Occipital lobe (tissue), 3 donors: ENCODE measurements at places on chromosomes 7 and 10.

GRCh38 chr10:102147561-102147960, 4.6 kb upstream of the NOLC1 start:
- no peak for DNase-seq

GRCh38 chr7:68216051-68216450, 1219.4 kb downstream of the TYW1 start:
- DNase-seq = peak; percentile 11

- DNase-seq = no peak
These were observed 699.4 kb upstream of the GALNT17 start for GRCh38 chr7:70432567-70433001.

- DNase-seq = no peak
These were observed 272.6 kb downstream of the DOCK4 start for GRCh38 chr7:111933609-111934008.

- no peak for DNase-seq
These were observed 402.8 kb downstream of the DNAJB6 start for GRCh38 chr7:157739650-157740049.

DNA sequence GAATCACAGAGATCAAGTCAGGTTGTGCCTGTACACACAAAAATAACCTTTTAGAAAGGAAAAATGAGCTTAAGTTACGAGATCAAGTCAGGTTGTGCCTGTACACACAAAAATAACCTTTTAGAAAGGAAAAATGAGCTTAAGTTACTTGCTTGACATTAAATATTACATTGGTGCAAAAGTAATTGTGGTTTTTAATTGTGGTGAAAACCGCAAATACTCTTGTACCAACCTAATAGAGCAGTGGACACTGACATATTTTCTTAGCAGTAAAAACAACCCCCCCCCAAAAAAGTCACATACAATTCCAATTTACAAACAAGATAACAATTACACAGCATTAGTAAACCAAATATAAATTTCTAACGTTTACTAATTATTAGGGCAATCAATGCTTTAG, 595.6 kb downstream of the GRM8 start:
- DNase-seq = no peak

- no peak for DNase-seq
These were observed 279.8 kb downstream of the KCNMA1 start for GRCh38 chr10:77357611-77358310.

DNA sequence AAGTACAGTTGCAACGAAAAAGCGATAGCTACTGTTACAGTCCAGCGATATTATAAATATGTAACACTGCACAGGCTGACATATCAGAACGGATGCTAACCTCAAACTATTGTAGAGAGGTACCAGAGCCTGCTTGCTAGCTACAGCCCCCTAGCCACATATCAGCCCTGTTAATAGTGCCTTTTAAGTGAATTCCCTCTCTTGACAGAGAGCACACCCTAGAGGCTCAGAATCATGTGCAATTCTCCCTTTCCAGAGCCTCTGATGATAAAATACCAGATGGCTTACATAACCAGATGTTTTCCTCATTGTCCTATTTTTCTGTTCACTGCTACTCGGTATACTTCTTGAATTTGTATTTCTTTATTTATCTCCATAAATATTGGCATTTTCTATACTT, 960.7 kb upstream of the CELF2 start:
- no peak for DNase-seq

GRCh38 chr7:33845991-33846509, 59.3 kb upstream of the BMPER start:
- DNase-seq = no peak

- DNase-seq = no peak
These were observed 65.0 kb downstream of the DNAJC12 start for GRCh38 chr10:67772894-67773511.

DNA sequence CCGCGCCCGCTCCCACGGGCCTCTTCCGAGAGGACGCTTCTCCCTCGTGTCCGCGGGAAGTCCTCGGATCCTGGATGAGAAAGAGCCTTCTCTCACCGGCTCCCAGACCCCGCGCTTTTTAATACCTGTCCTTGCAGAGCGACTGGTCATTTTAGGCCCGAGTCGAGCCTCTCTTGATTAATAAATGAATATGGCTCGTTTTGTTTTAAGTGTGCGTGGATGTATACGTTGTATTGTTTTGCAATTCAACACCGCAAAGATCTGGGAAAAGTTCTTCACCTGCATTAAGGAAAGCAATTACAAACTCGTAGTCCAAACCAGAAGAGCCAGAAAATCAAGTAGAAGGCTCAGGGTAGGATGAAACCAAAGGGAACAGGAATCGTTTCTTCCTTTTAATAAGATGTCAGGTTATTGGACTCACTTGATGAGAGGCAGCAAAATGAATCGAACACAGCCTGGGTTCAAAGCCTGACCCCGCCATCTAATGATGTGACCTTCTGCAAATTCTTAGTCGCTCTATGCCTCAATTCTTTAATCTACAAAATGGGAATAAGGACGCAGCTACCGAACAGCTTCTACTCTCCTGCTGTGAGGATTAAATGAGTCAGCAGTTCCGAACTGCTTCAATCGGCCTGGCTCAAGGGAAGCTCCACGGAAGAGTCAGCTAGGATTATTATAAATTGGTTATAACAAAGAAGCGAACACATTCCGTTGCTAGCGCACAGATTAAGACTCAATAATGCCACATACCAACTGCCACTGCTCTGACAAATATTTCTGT, 277.8 kb upstream of the NEBL start:
- no peak for DNase-seq

DNA sequence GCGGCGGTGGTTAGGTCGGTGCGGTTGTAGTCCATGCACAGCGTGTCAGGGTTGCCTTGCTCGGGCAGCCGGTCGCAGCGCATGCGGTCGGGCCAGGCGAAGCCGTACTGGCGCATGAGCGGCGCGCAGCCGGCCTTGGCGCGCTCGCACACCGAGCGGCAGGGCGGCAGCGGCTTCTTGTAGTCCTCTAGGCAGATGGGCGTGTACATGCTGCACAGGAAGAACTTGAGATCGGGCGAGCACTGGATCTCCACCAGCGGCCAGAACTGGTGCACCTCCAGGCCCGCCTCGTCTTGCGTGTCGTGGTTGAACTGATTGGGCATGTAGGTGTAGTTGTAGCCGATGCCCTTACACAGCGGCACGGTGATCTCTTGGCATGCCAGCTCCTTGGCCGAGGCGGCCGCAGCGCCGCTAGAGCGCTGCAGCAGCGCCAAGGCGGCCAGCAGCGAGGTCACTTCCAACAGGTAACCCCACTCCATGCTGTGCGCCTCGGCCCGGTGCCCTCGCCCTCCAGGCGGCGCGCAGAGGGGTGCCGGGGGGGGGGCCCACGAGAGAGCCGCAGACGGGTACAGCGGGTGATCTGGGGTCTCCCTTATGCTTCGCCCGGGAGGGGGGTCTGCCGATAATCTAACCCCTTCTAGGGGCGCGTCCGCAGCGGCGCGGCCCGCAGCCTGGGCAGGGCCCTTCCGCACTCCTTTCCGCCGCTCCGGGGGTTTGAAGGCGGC, 983 bp downstream of the FZD8 start:
- peak; percentile 47 for DNase-seq

- no peak for DNase-seq
These were observed 22.2 kb upstream of the FAM171A1 start for GRCh38 chr10:15393139-15393825.

GRCh38 chr7:144763291-144763690, 72.6 kb downstream of the TPK1 start:
- no peak for DNase-seq

DNA sequence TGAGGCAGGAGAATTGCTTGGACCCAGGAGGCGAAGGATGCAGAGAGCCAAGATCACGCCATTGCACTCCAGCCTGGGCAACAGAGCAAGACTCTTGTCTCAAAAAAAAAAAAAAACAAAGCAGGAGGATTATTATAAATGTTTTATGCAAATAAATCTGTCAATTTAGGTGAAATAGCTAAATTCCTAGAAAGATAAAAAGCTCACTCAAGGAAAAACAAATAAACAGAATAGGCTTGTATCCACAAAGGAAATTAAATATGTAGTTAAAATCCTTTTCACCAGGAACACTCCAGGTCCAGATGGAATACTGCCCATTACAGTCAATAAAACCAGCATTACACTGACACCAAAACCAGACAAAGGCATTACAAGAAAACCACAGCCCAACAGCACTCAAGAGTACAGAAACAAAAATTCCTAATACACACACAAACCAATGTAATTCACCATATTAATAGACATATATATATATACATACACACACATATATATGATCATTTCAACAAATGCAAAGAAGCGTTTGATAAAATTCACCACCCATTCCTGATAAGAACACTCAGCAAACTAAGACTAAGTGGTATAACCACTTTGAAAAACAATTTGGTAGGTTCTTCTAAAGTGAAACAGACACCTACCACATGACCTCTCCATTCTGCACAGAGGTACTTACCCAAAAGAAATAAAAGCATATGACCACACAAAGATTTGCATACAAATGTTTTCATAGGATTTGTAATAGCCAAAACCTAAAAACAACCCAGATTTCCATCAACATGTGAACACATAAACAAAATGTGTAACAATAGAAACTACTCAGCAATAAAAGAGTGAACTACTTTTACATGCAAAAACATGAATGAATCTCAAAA, 38.8 kb downstream of the ABI1 start:
- DNase-seq = no peak

- DNase-seq = no peak
These were observed 40.8 kb upstream of the HECW1 start for GRCh38 chr7:43071604-43072003.

- DNase-seq = no peak
These were observed 56.5 kb downstream of the ZNF467 start for GRCh38 chr7:149716932-149717307.

- no peak for DNase-seq
These were observed 186.4 kb upstream of the NFE2L3 start for GRCh38 chr7:25965405-25966123.

GRCh38 chr10:3127921-3128320, 44.7 kb downstream of the PITRM1 start:
- DNase-seq = no peak

DNA sequence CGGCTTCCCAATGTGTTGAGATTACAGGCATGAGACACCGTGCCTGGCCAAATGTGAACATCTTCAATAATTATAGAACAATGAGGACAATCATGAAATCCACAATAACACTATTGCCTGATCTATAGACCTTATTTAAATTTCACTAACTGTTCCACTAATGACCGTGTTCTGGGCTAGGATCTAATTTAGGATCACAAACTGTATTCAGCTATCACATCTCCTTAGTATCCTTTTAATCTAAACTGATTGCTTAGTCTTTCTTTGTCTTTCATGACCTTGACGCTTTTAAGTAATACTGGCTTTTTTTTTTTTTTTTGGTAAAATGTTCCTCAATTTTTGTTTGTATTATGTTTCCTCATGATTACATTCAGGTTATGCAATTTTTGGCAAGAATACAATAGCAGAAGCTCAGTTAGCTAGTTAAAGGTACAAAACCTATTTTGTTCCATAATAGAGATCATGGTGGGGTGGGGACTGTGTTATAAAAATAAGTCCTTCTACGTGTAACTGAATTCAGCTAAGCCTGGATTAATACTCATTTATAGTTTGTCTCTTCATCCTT, 158.4 kb downstream of the AOAH start:
- no peak for DNase-seq

DNA sequence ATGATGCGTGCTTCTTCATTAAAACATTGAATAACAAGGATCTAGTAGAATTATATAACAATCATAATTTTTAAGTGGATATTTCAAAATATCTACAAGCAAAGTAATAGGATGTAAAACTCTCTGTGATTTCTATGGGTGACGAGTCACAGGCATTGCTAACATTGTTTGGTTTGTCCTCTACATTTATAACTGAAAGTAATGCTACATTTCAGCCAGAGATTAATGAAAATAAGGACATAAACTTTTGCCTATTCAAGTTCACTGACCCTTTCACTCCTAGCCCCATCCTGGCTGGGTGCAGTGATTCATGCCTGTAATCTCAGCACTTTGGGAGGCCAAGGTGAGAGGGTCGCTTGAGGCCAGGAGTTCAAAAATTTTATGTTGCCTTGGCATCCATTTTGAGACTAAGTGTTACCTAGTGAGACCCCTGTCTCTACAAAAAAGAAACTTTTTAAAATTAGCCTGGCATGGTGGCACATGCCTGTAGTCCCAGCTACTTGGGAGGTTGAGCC, 38.4 kb upstream of the HSPA12A start:
- DNase-seq = no peak

DNA sequence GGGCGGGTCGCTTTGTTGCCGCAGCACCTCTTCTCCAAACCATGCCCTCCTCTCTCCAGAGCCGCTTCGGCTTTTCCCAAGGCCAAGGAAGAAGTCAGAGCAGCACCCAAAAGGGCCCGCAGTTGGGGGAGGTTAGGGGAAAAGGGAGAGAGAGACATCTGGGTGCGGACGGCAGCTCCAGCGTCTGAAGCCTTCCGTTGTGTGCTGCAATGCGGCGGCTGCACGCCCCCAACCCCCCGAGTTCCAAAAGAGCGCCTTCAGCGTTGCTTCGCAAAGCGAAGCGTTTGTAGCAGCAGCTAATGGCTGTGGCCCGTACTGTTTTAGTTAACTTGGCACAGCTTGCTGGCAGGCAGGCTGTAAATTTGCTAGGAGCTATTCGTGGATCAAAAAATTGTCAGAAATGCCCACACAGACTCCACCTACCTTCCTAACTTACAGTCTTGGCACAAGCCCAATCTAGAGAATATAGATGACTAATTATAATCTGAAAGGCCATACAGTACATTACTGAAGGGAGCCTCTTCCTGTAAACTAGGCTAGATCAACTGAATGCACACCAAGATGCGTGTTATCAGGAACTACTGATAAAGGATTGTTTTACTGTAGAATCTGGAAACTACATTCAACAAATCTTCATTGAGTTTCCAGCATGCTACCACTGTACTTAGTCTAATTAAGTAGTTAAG, 1.1 kb upstream of the KBTBD2 start:
- peak; percentile 64 for DNase-seq

DNA sequence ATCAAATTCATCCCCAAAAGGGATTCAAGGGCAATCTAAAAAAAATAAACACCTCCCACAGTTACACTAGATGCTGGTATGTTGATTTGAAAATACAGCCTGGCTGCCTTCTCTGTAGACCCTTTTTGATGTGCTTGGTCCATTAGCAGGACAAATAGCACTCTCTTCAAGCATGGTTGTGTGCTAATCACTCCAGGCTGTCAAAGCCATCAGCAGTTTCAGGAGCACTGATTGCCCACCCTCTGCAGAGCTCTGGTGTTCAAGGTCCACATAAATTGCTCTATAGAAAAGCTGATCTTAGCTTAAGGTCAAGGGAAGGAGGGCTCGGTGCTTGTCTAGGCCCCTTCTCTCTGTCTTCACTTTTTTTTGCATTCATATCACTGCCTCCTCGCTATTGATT, 35.4 kb downstream of the PRR15 start:
- DNase-seq = no peak
